ENCODE measurements at places on chromosomes 1 and 21. TPM values are rescaled to one million over a fixed set of nuclear protein-coding genes. Genes with fewer than 3 reads are reported as not detected.

FLG gene
- total RNA-seq = under 0.01 TPM

TMEM240 gene
- 2.2 TPM for total RNA-seq

DNM3 gene
- 2.4 TPM for total RNA-seq

AMPD1 gene
- total RNA-seq = not detected

SLC6A9 gene
- total RNA-seq = 9.0 TPM

TRAPPC10 gene
- 25.7 TPM for total RNA-seq

FCRL2 gene
- total RNA-seq = not detected

MTR gene
- total RNA-seq = 37.7 TPM

CAPN2 gene
- total RNA-seq = 264 TPM

CLCN6 gene
- total RNA-seq = 11.0 TPM

AK5 gene
- 0.65 TPM for total RNA-seq

MYCL gene
- 0.22 TPM for total RNA-seq

HTR1D gene
- total RNA-seq = 0.11 TPM

FCRL5 gene
- not detected for total RNA-seq

BCL10 gene
- total RNA-seq = 39.9 TPM

SLC35F3 gene
- total RNA-seq = not detected

CATSPERE gene
- total RNA-seq = 2.4 TPM

SLC22A15 gene
- 19.5 TPM for total RNA-seq

DDAH1 gene
- 134 TPM for total RNA-seq

CD247 gene
- total RNA-seq = not detected

UBE2U gene
- not detected for total RNA-seq

CYP4A11 gene
- not detected for total RNA-seq

EFHD2 gene
- total RNA-seq = 47.4 TPM

VASH2 gene
- total RNA-seq = 0.43 TPM

NBPF4 gene
- 0.11 TPM for total RNA-seq

ST6GALNAC3 gene
- total RNA-seq = 0.11 TPM

RNF186 gene
- total RNA-seq = not detected

SPATC1L gene
- 4.7 TPM for total RNA-seq

GPX7 gene
- total RNA-seq = 56.1 TPM

TMPRSS15 gene
- total RNA-seq = not detected

SPATA21 gene
- total RNA-seq = not detected

LIN28A gene
- total RNA-seq = not detected

SLC25A33 gene
- 4.5 TPM for total RNA-seq

CACNA1S gene
- total RNA-seq = not detected

KCNT2 gene
- total RNA-seq = 4.7 TPM

CFAP141 gene
- total RNA-seq = not detected

VWA5B1 gene
- total RNA-seq = not detected

KIF21B gene
- 0.22 TPM for total RNA-seq

PLEKHA6 gene
- 1.6 TPM for total RNA-seq

TLCD4 gene
- total RNA-seq = 4.4 TPM

MLLT11 gene
- total RNA-seq = 3.4 TPM

NBPF6 gene
- total RNA-seq = not detected

OR2G6 gene
- not detected for total RNA-seq

PLA2G2F gene
- not detected for total RNA-seq

NDUFS2 gene
- total RNA-seq = 75.3 TPM

ADAM30 gene
- not detected for total RNA-seq

ODR4 gene
- total RNA-seq = 23.0 TPM

FCER1G gene
- not detected for total RNA-seq

GSTM3 gene
- 111 TPM for total RNA-seq

PAQR6 gene
- total RNA-seq = 0.26 TPM

NIBAN1 gene
- 66.6 TPM for total RNA-seq

AMY1A gene
- total RNA-seq = not detected

SELE gene
- not detected for total RNA-seq

C1orf210 gene
- total RNA-seq = not detected

RUNX3 gene
- not detected for total RNA-seq

All from articular chondrocyte of knee joint (primary cell).